ENCODE measurements at places on chromosomes 2 and 18.

- DNase-seq: no peak
These were observed 88.2 kb downstream of the NCOA1 start for GRCh38 chr2:24579053-24579803.

GRCh38 chr18:74899554-74899953 is 301.9 kb downstream of the ZNF407 start:
- DNase-seq: no peak

DNA sequence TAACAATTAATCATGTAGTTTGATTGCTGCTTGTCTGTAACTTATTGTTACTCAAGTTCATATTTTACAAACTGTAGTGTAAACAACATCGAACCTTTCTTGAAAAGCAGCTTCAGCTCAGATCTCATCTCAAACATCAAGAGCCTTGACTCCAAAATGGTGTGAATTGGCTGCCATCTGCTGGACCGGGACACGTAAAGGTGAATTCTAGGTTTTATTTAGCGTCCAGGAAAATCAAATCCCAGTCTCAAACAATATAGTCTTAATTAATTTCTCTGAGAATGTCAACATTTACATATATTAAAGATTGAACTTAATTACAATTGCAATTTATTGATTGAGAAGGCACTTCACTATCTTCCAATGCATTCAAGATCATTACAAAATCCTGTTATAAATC is 453.0 kb downstream of the GALR1 start:
- DNase-seq: no peak

GRCh38 chr2:107932488-107932887 is 53.8 kb upstream of the SLC5A7 start:
- DNase-seq: no peak

GRCh38 chr2:187774551-187775071 is 220.4 kb upstream of the TFPI start:
- no peak for DNase-seq

- no peak for DNase-seq
These were observed 206.7 kb downstream of the EIPR1 start for GRCh38 chr2:3170792-3171455.

DNA sequence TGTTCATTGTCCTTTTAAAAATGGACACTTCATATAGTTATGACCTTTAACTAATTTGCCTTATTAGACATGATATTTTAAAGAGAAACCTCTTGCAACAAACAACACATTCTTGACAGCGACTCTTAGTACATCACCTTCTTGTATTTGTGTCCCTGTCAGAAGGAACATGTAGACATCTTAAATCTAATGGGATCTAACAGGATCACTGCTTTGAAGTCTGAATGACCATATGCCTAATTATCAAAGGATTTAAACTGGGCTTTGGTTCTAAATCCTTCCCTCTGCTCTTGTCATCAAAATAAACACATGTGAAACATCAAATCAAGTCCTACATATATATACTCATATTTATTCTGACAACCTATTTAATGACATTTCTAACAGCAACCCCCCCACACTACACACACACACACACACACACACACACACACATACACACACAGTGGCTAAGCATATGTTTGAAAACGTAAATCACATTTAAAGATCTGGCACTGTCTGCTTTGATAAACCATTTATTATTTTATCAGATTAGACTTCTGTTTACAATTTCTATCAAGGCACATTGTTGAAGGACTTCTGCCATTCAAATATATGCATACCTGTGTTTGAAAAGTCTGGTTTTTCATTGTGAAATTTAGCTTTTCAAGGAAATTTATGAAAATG is 4.2 kb downstream of the GALNT13 start:
- no peak for DNase-seq

GRCh38 chr2:186751790-186752189 is 57.9 kb downstream of the FAM171B start:
- no peak for DNase-seq

GRCh38 chr2:203413796-203414195 is 85.6 kb downstream of the ABI2 start:
- no peak for DNase-seq

GRCh38 chr2:42504364-42505230 is 10.8 kb upstream of the KCNG3 start:
- no peak for DNase-seq

GRCh38 chr2:96484091-96484490 is 21.1 kb downstream of the NEURL3 start:
- no peak for DNase-seq

GRCh38 chr18:38198526-38198925 is 632.9 kb upstream of the CELF4 start:
- no peak for DNase-seq

DNA sequence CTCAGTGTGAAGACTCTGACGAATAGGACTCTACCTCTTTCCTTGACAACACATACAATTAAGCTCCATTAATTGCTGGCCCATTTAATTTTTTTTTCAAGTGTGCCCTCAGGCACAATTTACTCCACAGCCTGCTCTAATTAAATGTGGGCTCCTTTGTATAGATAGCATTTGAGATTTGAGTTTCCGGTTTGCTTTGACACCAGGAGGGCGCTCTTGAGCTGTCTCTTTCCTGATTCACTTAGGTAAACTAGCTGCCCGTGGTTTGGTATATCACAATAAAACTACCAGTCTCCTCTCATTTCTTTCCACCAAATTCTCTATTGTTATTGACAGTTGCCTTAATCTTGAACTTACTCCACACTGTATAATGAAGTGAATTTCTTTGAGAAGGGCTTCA is 666.0 kb downstream of the DSC3 start:
- no peak for DNase-seq

DNA sequence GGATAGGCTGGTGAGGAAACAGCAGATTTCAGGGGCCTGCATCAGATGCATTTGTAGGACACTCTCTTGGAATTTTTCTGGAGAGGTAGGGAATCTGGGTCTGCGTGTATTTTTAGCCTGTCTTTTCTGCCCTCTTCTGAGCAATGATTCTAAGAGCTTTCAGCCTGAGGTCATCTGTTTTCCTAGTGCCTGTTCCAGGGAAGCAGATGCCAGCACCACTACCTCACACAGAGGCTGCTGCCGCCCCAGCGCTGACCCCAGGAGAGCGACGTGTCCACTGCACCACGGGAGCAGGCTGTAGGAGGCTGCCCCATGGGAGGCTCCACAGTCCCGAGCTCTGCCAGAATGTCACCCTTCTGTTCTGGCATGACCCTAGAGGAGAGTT is 316.5 kb downstream of the CYP26B1 start:
- peak; percentile 27 for DNase-seq

- no peak for DNase-seq
These were observed 11.7 kb downstream of the CREG2 start for GRCh38 chr2:101375653-101376052.

GRCh38 chr18:62537946-62538345 is 15.1 kb downstream of the ZCCHC2 start:
- no peak for DNase-seq

GRCh38 chr2:31504311-31504710 is 76.4 kb downstream of the SRD5A2 start:
- DNase-seq: no peak

GRCh38 chr2:81650048-81650971 is 1345.8 kb upstream of the LRRTM1 start:
- no peak for DNase-seq

GRCh38 chr18:3541549-3542386 is 91.8 kb downstream of the TGIF1 start:
- DNase-seq: no peak

- no peak for DNase-seq
These were observed 323.1 kb downstream of the RBM43 start for GRCh38 chr2:150938527-150938926.

- no peak for DNase-seq
These were observed 589.0 kb downstream of the ZEB2 start for GRCh38 chr2:143930891-143931290.

DNA sequence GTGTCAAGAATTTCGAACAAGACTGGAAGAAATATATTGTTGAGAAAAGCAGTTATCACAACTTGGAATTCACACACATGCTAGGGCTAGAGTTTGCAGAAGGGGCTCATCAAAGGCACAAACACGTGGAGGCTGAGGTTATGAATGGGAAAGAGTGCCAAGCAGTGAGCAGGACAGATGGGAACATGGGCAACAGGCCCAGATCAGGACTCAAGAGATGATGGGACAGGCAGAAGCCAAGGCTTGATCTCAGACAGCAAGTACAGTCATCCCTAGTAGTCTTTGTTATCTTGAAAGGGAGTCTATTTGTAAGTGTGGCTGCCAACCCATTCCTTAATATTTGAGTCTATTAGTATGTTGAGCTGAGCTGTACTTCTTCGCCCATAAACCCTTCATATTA is 22.2 kb upstream of the EPC2 start:
- DNase-seq: peak; percentile 91

DNA sequence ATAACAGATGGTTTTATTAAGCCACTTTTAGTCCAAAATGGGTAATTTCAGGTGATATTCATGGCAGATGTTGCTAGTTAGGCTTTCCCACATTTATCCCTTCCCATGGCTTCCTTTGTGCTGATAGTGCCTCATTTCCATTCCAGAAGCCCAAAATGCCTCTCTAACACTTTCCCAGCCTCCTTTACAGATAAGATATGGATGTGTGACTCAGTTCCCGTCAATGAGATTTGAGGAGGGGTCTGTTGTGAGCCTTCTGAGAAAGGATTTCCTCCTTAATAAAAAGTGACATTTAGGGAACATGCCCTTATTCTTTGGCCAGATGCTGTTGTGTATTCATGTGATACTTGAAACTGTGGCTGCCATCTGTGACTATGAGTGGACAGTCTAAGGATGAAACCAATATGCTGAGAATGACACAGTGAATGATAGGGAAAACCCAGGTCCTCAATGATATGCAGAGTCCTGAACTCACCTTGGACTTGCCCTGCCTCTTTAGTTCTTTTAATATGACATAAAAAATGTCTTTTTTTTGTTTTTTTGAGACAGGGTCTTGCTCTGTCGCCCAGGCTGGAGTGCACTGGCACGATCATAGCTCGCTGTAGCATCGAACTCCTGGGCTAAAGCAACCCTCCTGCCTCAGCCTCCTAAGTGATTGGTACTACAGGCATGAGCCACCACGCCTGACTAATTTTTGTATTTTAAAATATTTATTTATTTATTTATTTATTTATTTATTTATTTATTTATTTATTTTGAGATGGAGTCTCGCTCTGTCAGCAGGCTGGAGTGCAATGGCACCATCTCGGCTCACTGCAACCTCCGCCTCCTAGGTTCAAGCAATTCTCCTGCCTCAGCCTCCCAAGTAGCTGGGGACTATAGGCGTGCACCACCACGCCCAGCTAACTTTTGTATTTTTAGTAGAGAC is 5.8 kb upstream of the ACSL3 start:
- no peak for DNase-seq

DNA sequence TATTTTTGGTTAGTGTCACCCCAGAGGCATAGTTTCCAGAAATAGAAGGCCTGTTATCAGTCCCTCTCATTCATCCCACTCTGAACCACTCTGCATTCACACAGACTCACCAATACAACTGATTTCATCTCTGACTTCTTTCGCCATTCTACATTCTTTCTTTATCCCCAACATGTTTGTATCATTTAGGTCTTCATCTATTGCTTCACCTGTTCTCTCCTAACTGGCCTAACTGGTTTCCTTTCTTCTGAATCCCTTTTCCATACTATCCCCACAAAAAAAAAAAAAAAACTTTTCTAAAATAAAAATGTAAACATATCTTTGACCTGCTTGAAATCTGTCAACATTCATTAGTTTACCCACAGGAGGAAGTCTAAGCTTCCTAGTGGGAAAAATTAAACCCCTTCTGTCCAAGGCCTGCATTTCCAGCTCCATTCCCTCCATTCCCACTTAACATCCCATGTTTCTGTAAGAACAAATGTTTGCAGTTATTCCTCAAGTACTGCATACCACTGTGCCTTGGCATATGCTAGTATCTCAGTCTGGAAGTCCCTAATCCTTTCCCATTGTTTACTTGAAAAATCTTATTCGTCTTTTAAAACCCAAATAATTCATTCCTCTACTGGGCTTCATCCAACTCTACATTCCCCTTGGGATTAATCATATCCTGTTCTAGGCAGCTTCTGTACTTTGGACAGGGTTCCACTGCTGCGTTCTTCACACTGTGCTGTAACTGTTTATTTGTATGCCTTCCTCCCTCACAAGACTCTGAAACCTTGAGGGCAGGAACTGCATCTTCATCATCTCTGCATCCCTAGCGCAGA is 68.5 kb downstream of the FIGN start:
- peak; percentile 25 for DNase-seq

DNA sequence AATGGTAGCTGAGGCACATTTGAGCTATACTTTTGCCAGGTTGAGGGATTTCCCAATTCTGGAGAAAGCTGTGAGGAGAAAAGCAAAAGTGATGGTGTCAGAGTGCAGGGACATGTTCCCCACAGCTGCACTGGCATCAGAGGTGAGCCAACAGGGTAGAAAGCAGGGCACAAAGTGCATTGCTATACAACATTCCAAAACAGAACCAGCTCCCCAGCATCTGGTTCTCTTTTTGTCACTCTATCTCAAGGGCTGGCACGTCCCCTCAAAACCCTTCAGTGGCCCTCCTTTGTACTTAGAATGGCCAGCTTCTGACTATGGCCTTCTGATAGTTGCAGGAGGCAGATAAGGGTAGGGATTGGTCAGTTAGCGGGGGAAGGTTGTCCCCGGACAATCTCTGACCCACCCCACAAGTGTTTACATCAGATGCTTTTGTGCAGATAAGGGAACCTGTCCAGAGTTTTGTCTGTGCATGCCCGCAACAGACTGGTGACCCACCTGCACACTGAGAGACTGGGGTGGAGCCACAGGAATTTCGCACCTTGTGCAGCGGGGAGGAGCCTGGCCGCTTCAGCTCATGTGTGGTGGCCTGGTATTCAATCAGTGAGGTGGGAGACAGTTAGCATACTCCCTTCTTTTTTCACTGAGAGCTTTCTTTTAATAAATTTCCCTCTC is 31.0 kb upstream of the TMEM17 start:
- no peak for DNase-seq

GRCh38 chr18:3538456-3538855 is 88.5 kb downstream of the TGIF1 start:
- DNase-seq: peak; percentile 55

- peak; percentile 65 for DNase-seq
These were observed 72.0 kb upstream of the TMEM178A start for GRCh38 chr2:39593439-39594393.

DNA sequence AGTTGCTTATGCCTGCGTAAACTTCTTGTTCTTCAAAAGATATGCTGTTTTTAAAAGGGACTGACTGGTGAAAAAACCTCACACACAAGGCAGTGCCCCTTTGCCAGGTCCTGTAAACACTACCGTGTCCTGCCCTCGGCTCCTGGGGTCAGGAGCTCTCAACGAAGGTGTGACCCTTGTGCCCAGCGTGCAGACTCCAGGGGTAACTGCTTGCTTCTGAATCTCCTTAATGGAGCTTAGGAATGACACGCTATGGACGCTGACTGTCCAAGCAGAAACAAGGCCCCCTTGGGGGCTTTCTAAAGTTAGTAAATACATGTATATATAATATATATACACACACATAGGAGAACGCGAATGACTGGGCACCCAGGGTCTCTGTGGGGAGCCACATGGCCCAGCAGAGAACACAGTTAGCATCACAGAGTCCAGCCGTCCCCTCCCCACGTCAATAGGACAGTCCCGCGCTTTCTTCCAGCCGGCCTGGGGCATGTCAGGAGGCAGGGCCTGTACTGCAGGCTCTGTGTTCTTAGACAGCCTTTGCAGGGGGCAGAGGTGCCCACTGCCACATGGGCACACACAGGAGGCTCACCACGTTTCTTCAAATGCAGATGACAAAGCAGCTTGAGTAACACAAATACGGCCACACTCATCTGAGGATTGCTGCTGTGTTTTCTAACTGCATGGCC is 96.1 kb downstream of the HDAC4 start:
- no peak for DNase-seq

GRCh38 chr18:40360558-40360957 is 1594.5 kb upstream of the PIK3C3 start:
- DNase-seq: no peak

GRCh38 chr2:84880645-84881521 is at the start of gene TRABD2A:
TRABD2A (minus strand) TSS chr2:84881084; CDS start chr2:84881039, 45 bp downstream.
- DNase-seq: no peak
